ENCODE measurements at places on chromosomes 12 and 14. TPM values are rescaled to one million over a fixed set of nuclear protein-coding genes. Genes with fewer than 3 reads are reported as not detected.

DNA sequence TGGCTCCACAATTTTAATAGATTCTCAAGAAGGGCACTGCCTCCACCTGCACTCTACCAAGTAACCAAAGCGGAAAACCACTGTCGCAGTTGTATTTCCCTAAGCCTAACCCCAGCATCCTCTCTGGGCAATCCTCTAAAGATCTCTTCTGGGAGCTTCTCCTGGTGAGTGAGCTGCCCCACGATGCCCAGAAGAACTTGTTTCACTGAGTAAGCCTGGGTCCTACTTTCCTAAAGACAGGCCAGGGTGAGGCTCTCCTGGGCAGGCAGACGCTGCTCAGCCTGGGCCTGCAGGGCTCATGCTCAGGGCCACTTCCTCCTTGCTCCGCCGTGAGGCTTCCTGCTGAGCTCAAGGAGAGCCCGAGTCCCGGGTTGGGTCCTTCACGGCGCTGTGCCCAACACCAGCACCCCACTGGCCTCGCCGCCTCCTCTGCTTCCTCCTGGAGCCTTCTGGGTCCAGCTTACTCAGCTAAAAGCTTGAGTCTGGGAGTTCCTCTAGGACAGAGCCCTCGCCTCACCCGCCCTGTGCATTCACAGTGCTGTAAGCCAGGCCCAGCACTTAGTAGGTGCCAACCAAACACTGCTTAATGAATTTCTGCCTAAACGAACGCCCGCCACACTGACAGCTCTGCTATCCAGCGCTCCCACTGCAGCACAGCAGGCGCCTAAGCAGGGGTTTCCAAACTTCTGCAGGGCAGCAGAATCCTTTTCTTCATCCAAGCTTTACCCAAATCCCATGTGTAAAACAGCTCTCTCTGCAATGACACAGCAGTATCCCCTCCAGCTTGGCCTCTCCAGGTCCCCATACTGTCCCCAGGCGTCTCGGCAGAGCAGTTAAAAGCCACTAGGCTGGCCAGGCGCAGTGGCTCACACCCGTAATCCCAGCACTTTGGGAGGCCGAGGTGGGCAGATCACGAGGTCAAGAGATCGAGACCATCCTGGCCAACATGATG is 5.7 kb downstream of the RAB35 start:
- peak overlapping the region; percentile 84 for H3K27ac ChIP-seq
- peaks cover 19% of the 10 kb centered on the region for H3K4me1 ChIP-seq
- H3K27me3 ChIP-seq = no peaks in the 10 kb centered on the region
- peak; percentile 65 for DNase-seq

DNA sequence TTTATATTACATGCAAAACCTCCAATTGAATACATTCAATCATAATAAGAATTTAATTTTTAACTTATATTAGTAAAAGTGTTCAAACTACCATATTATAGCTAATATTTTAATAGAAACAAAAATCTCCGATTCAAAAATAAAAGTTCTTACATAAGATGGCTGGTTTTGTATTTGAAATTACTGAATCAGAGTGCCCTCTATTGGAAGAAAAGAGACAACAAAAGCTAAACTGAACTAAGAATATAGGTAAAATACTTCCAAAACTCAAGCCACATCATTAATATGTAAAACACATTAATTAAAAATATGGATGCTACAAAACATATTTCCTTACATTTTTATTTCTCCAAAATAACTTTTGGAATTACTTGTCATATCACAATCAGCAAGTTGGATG is 120.3 kb downstream of the GARIN6 start:
- no peak overlapping the region for H3K4me3 ChIP-seq
- no peaks in the 10 kb centered on the region for H3K36me3 ChIP-seq
- H3K27me3 ChIP-seq = no peaks in the 10 kb centered on the region
- DNase-seq = no peak

- DNase-seq = no peak
- H3K4me1 ChIP-seq = peaks cover 4% of the 10 kb centered on the region
- H3K36me3 ChIP-seq = no peaks in the 10 kb centered on the region
- no peak overlapping the region for H3K27ac ChIP-seq
Measured at GRCh38 chr14:61575551-61576150, 119.7 kb upstream of the HIF1A start.

DNA sequence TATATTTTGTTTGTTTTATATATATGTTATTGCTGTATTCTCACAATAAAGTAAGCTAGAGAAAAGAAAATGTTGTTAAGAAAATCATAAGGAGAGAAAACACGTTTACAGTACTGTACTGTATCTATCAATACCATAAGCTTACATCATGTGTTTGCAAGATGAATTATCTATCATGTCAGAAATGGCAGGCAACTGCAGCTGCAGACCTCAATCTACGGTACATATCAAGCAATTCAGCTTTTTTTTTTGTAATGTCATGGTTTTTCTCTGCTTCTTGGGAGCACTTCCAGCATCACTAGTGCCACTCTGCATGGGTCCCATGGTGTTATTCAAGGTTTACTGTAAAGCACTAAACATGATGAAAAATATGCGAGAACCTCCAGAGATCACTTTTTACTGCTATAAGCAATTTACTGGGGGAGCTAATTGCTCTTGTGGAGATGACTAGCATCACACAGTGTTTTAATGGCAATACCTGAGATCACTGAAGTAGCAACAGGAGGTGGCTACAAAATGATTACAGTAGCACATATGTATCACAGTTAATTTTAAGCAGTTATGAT is 9.0 kb upstream of the KRT2 start:
- no peaks in the 10 kb centered on the region for H3K27me3 ChIP-seq
- H3K4me3 ChIP-seq = no peak overlapping the region
- DNase-seq = no peak
- no peak overlapping the region for H3K27ac ChIP-seq
- no peaks in the 10 kb centered on the region for H3K36me3 ChIP-seq

GRCh38 chr12:38411426-38411825 is 94.9 kb downstream of the ALG10B start:
- no peak overlapping the region for H3K27ac ChIP-seq
- no peaks in the 10 kb centered on the region for H3K36me3 ChIP-seq
- no peaks in the 10 kb centered on the region for H3K27me3 ChIP-seq

DNA sequence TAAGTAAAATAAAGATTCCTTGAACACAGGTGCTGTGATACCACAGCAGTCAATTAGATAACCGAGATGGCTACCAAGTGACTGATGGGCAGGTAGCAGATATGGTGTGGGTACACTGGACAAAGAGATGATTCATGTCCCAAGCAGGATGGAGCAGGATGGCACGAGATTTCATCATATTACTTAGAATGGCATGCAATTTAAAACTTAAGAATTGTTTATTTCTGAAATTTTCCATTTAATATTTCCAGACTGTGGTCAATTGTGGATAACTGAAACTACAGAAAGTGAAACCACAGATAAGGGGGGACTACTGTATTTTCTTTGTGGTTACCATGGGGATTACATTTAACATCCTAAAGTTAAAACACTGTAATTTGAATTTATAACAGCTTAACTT is 7.5 kb upstream of the ZFP36L1 start:
- no peaks in the 10 kb centered on the region for H3K27me3 ChIP-seq
- no peak overlapping the region for H3K4me3 ChIP-seq
- H3K36me3 ChIP-seq = no peaks in the 10 kb centered on the region
- DNase-seq = no peak
- H3K4me1 ChIP-seq = peaks cover 2% of the 10 kb centered on the region

GRCh38 chr14:100199240-100199860 is 39.6 kb upstream of the YY1 start:
- DNase-seq = no peak
- H3K4me3 ChIP-seq = no peak overlapping the region
- no peaks in the 10 kb centered on the region for H3K4me1 ChIP-seq
- no peaks in the 10 kb centered on the region for H3K27me3 ChIP-seq

- no peaks in the 10 kb centered on the region for H3K27me3 ChIP-seq
- peaks cover 44% of the 10 kb centered on the region for H3K4me1 ChIP-seq
- H3K36me3 ChIP-seq = peaks cover 19% of the 10 kb centered on the region
- H3K27ac ChIP-seq = no peak overlapping the region
Measured at GRCh38 chr12:111840807-111841206, 1.2 kb upstream of the MAPKAPK5 start.

DNA sequence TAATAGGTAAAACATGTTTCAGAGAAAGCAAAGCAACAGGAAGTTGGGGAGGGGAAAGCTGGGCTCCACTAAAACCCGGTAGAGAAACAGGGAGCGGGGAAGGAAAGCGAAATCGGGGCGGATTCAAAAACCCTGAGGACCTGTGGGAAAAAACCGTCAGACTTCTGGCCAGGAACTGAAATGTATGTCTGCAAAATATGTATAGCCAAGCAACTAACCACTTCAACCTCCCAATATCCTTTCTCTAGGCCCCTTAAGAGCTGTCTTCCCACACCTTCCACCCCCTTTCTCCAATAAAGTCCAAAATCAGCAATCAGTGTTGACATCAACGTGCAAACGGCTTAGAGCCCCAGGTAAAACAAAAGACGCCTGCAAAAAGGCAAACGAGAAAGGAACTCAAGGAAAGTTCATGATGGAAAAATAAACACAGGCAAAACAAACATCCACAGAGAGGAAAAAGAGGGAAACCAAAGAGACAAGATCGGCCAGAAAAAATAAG is 32.8 kb downstream of the SIX1 start:
- no peak overlapping the region for H3K27ac ChIP-seq
- no peak for DNase-seq
- H3K4me1 ChIP-seq = no peaks in the 10 kb centered on the region

DNA sequence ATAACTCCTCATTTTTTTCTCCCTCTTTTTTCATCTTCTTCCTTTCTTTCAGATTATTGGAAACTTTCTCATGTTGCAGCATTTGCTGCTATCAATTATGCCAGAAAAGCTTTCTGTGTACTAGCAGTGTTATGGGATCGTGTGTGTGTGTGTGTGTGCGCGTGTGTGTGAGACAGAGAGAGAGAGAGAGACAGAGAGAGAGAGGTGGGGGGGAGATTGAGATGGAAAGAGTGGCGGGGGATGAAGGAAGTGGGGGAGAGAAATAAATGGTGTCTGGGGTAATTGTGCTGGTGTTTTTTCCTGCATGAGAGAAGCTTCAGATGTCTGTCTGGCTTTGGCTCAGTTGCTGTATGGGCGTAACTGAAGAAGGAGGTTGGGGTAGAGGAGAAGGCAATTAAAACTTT is 268.9 kb downstream of the RAD51B start:
- H3K4me1 ChIP-seq = no peaks in the 10 kb centered on the region
- no peaks in the 10 kb centered on the region for H3K27me3 ChIP-seq
- H3K4me3 ChIP-seq = no peak overlapping the region

DNA sequence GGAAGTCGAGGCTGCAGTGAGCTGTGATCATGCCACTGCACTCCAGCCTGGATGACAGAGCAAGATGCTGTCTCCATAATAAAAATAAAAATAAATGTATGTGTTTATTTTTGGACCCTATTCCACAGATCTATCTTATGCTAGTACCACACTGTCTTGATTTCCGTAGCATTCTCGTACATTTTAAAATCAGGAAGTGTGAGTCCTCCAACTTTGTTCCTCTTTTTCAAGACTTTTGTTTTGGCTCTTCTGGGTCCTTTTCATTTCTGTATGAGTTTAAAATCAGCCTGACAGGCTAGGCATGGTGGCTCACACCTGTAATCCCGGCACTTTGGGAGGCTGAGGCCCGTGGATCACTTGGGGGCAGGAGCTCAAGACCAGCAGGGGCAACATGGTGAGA is 25.8 kb downstream of the DAO start:
- no peak for DNase-seq
- no peak overlapping the region for H3K4me3 ChIP-seq
- H3K27me3 ChIP-seq = no peaks in the 10 kb centered on the region
- no peaks in the 10 kb centered on the region for H3K36me3 ChIP-seq

- no peak for DNase-seq
- no peak overlapping the region for H3K4me3 ChIP-seq
- no peak overlapping the region for H3K27ac ChIP-seq
- H3K36me3 ChIP-seq = no peaks in the 10 kb centered on the region
- no peaks in the 10 kb centered on the region for H3K27me3 ChIP-seq
Measured at GRCh38 chr14:75738192-75738591, 77.1 kb downstream of the TTLL5 start.

Gene SINHCAF
- total RNA-seq = 16.9 TPM

GRCh38 chr12:2119266-2119665 is 66.5 kb downstream of the CACNA1C start:
- H3K36me3 ChIP-seq = no peaks in the 10 kb centered on the region
- H3K27ac ChIP-seq = peak overlapping the region; percentile 63
- DNase-seq = no peak
- peaks cover 38% of the 10 kb centered on the region for H3K4me1 ChIP-seq
- no peak overlapping the region for H3K4me3 ChIP-seq

- H3K4me1 ChIP-seq = no peaks in the 10 kb centered on the region
- H3K27ac ChIP-seq = peak overlapping the region; percentile 32
- no peaks in the 10 kb centered on the region for H3K27me3 ChIP-seq
- peak; percentile 16 for DNase-seq
- no peak overlapping the region for H3K4me3 ChIP-seq
- H3K36me3 ChIP-seq = no peaks in the 10 kb centered on the region
Measured at GRCh38 chr14:32986791-32987540, 48.3 kb downstream of the NPAS3 start.

GRCh38 chr14:72314808-72315435 is 382.7 kb downstream of the RGS6 start:
- no peak for DNase-seq
- no peaks in the 10 kb centered on the region for H3K4me1 ChIP-seq
- no peaks in the 10 kb centered on the region for H3K36me3 ChIP-seq
- H3K4me3 ChIP-seq = no peak overlapping the region
- no peak overlapping the region for H3K27ac ChIP-seq

- no peaks in the 10 kb centered on the region for H3K27me3 ChIP-seq
- no peaks in the 10 kb centered on the region for H3K36me3 ChIP-seq
Measured at GRCh38 chr12:91397866-91398532, 215.4 kb upstream of the DCN start.

Gene DNAAF2
- 5.8 TPM for total RNA-seq
